Activated CD4-positive, alpha-beta T cell treated with anti-CD3 and anti-CD28 coated beads, Interleukin-2, amount 10 ng/mL, durations not matched to agents 7 days and 5 days (primary cell): ENCODE measurements at places on chromosomes 2 and 18. TPM values are rescaled to one million over a fixed set of nuclear protein-coding genes. Genes with fewer than 3 reads are reported as not detected.

The IAH1 gene
- total RNA-seq = 64.4 TPM

The IL1F10 gene
- not detected for total RNA-seq

The POTEJ gene
- total RNA-seq = not detected

The MARCHF4 gene
- not detected for total RNA-seq

The GCKR gene
- total RNA-seq = not detected

The NHEJ1 gene
- 20.3 TPM for total RNA-seq

The HTR2B gene
- 2.1 TPM for total RNA-seq

DNA sequence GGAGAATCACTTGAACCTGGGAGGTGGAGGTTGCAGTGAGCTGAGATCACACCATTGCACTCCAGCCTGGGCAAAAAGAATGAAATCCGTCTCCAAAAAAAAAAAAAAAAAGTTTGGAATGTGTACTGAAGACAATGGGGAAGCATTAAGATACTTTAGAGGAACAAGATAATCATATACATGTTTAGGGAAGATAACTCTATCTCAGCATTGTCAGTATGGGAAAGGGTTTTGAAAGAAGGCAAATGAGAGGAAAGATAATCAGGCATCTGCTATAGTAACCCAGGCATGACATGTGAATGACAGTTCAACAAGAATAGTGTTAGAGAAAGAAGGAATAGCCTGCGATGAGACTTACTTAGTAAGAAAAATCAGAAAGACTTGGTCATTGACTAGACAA is 112.0 kb downstream of the ATAD2B start:
- DNase-seq = no peak

DNA sequence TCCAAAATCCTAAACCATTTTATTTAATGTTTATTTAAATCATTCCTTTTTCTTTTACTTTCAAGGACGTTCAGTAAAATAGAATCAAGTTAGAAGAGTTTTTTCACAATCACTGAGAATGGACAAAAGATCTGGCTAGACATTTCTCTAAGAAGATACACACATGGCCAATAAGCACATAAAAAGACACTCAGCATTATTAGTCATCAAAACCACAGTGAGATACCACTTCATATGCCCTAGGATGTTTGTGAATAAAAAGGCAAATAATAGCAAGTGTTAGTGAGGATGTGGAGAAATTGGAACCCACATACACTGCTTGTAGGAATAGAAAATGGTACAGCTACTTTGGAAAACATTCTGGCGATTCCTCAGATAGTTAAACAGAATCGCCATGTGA is 76.1 kb downstream of the RHBDD1 start:
- DNase-seq = no peak

- DNase-seq = no peak
Observed at GRCh38 chr2:202700075-202700901, 65.5 kb downstream of the FAM117B start.

DNA sequence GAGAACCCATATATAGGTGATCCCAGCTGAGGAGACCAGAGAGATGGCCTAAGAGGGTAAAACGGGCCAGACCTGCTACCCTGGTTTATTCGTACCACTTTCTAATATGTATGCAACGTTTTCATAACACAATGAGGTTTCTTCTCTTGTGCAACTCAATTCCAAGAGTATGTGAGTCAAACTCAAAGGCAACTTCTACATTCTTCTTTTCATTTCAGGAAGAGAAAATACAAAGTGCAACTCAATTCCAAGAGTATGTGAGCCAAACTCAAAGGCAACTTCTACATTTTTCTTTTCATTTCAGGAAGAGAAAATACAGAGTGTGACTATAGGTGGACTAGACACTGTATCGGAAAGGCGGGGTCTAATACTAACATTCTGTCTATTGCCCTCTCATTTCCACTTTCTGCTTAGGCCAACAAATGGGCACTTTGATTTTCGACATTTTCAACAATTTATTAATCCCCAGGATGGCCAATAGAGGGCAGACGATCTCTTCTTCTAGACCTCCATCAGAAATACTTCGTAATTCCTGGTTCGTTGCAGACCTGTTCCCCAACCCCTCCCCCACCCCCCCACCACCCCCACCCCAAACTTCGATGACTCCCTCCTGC is 3.7 kb upstream of the CRIM1 start:
- DNase-seq = peak; percentile 29

- DNase-seq = no peak
Observed at GRCh38 chr2:98732430-98733051, 1.6 kb upstream of the MGAT4A start.

DNA sequence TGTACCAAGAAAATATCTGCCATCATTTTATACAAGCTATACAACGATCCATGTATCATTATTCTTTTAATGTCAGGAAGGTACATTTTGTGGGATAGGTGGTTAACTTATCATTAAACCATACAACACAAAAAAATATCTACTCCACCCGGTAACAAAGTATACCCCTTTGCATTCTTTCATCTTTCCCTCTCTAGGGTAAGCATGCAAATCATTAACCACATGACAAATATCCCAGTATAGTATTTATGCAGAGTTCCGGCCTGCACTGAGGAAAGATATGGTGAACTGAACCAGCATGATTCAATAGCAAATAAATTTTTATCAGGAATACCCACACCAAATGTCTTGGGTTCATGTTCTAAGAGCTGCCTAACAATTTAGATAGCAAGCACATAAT is 22.5 kb upstream of the SULT1C2 start:
- DNase-seq = no peak

- DNase-seq = no peak
Observed at GRCh38 chr2:47058003-47058931, 96.8 kb downstream of the STPG4 start.

DNA sequence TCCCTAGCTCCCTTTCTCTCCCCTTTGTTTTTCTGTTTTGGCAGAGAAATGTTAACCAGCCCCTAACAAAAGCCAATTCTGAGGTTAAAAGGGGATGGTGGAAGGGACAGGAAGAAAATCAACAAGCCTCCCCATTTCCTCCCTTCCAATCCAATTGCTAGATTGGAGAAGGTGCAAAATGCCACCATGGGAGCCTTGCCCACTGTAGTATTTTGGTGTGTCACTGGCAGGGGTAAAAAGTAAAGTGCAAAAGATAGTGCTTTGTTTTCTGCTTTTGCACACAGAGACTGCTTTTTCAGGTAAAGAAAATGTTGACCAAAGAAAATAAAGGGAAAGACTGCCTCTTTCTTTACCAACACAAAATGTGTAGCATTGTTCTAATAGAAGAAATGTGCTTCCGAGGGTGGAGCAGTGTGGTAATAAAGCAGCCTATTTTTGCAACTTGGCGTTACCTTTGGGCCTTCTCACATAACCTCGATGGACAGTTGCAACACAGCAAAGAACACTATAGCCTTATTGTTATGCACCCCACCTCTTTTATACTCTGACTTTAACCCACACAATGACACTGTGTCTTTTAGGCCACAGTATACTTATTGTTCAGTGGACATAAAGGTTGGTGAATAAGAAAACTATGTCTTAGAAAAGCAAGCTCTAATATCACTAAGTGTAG is 861.8 kb downstream of the BCL11A start:
- DNase-seq = no peak

GRCh38 chr2:219298759-219299371 is 10.3 kb downstream of the PTPRN start:
- DNase-seq = peak; percentile 87

DNA sequence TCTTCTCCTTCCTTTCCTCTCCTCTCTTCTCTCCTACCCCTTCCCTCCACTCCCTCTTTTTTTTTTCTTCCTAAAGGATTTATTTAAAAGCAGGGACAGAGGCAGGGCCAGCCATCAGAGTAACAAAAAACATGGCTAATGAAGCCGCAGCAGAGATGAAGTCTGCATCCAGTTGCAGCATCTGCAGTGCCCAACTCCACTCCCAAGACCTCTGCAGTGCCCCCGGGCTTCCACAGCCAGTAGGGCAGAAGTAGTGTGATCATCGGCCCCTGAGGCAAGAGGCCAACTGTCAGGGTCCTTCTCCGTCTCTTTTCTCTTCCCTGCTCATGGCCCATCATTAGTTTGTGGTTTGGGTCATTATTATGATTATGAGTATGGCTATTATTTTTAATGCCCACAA is 4.2 kb upstream of the EGR4 start:
- DNase-seq = no peak

- DNase-seq = no peak
Observed at GRCh38 chr2:64866797-64867196, 122.4 kb upstream of the SLC1A4 start.

- no peak for DNase-seq
Observed at GRCh38 chr2:43149482-43150107, 76.8 kb downstream of the ZFP36L2 start.

GRCh38 chr2:45237128-45237527 is 227.9 kb upstream of the SIX2 start:
- DNase-seq = no peak

DNA sequence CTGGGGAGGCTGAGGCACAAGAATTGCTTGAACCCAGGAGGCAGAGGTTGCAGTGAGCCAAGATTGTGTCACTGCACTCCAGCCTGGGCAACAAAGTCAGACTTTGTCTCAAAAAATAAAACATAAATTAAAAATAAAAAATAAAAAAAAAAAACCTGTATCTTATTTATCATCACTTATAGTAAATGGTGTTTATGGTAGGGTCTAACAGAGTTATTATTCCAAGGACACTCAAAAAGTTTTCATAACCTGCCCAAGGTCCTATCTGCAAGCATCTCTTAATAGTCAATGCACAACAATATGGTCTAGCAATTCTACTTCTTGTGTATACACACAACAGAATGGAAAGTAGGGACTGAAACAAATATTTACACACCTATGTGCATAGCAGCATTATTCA is 47.3 kb upstream of the MYCN start:
- no peak for DNase-seq

GRCh38 chr2:162220368-162220767 is 22.9 kb downstream of the FAP start:
- DNase-seq = no peak

DNA sequence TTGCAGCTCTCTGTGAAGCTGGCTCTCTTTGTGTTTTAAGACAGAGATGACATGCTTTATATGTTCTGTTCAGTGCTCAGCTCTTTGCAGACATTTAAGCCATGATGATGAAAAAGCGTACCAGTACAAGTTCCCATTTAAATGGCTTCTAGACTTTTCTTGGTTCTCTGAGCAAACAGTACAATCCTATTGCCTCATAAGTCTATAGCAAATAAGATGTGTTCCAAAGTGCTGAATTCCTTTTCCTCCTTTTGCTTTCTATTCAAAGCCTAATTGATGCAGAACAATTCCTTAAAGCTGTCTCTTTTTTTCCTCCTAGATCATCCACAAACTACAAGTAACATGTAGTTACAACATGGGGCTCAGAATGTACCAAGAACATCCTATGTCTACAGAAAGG is 168.8 kb upstream of the SPATS2L start:
- DNase-seq = no peak

GRCh38 chr18:37529296-37529695 is 36.3 kb downstream of the CELF4 start:
- no peak for DNase-seq

- no peak for DNase-seq
Observed at GRCh38 chr2:55965276-55965675, 41.7 kb upstream of the EFEMP1 start.

GRCh38 chr2:100199421-100199820 is 57.0 kb upstream of the AFF3 start:
- DNase-seq = no peak

DNA sequence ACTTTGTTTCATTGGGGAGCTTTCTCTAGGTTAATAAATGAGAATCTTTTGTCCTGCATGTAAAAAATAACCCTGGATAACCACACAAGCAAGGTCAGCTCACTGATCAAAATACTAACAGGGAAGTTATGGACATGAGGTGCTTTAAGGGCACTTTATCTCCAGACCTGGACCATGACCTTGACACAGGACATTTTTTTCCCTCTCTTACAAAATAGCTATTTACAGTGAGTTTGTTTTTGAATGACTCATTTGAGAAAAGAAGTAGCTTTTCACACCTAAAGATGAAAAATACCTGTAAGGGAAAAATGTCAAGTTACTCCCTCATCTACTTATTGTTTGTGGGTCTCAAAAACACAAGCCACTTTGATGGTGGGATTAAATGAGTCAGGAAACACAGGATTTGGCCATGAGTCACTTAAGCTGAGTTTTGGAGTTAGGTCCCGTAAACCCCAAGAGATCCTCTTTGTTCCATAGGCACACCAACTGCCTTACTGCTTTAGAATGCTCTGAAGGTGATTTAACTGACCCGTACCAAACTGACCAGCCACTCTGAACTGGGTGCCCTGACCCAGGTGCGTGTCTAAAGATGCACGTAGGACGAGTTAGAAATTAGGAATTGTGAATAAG is 479.3 kb upstream of the NXPH2 start:
- DNase-seq = no peak
